ENCODE measurements at places on chromosomes 3 and 15.
A peak's percentile ranks its signal among the peaks of the same experiment; 100 is the strongest.

DNA sequence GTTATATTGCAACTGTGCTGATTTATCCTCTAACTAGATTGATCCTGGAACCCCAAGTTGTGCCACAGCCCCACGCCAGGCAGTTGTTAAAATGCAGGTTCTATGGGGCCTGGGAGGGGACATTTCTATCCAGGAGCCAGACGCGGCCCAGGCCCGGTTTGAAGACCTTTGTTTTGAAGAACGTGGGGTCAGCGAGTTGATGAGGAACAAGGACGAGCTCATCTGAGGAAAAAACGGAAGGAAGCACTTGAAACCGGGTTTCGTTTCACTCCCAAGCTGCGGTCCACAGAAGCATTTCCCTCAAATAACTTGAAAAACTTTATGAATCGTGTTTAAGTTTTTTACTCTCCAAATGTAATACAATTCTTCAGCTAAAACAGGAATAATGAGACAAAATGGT lies 76.4 kb downstream of the CHSY1 start:
- DNase-seq, result no peak

DNA sequence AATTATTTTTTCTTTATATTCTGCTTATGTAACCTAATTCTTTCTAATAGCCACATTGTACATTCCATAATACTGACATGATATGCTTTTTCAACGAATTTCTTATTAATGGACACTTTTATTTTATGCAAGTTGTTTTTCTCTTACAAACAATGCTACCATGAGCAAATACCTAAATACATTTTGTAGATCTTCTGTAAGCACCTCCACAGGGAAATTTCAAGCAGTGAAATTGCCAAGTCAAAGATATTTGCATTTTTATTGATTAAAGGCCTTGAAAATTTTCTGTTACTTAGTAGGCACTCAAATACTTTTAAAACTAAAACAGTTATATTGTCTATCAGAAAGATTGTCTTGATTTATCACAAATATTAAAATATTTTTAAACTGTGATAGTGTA lies 79.6 kb upstream of the C3orf49 start:
- no peak for DNase-seq

- DNase-seq, result no peak
These were observed 255.5 kb downstream of the EPHB1 start for GRCh38 chr3:135050536-135050935.

DNA sequence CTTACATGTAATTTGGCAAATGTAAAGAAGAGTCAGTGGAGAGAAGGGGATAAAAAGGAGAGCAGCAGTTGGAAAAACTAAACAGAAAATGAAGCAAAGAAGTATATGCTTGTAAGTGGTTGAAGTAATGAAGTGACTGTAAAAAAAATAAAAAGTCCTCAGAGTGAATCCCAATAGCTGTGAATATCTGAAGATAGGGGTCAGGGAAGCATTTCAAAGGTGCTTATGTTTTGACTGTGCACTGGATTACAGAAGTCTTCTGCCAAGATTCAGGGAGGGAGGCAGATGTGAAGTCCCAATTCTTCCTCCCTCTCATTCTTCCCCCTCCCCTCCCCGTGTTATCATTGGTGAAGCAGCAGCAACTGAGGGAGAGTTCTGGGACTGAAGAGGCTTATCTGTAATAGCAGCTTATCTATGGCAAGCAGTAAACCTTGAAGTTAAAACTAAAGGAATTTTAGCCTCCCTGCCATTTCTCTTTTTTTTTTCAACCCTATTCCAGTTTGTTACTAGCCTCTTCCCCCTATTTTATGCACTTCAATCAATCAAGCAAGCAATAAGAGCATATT lies 597.9 kb downstream of the IGSF11 start:
- DNase-seq, result peak; percentile 73
